Upper lobe of left lung (tissue), 6 donors: ENCODE measurements at places on chromosomes 11 and 22. TPM values are rescaled to one million over a fixed set of nuclear protein-coding genes. Genes with fewer than 3 reads are reported as not detected.

- no peak for DNase-seq
- no peaks in the 10 kb centered on the region for H3K4me1 ChIP-seq
- H3K27me3 ChIP-seq, result no peaks in the 10 kb centered on the region
- no peak overlapping the region for H3K27ac ChIP-seq
- no peak overlapping the region for H3K4me3 ChIP-seq
- H3K36me3 ChIP-seq, result peaks cover 2% of the 10 kb centered on the region
Observed at GRCh38 chr11:124661553-124661952, 12.0 kb downstream of the SIAE start.

GRCh38 chr22:33817512-33818127 is 102.7 kb downstream of the LARGE1 start:
- H3K4me1 ChIP-seq, result no peaks in the 10 kb centered on the region
- H3K36me3 ChIP-seq, result no peaks in the 10 kb centered on the region
- no peaks in the 10 kb centered on the region for H3K27me3 ChIP-seq
- DNase-seq, result no peak
- no peak overlapping the region for H3K27ac ChIP-seq
- no peak overlapping the region for H3K4me3 ChIP-seq

GRCh38 chr11:71169313-71169712 is 83.1 kb downstream of the SHANK2 start:
- H3K4me3 ChIP-seq, result no peak overlapping the region
- H3K27me3 ChIP-seq, result no peaks in the 10 kb centered on the region
- no peak for DNase-seq
- H3K4me1 ChIP-seq, result no peaks in the 10 kb centered on the region
- H3K27ac ChIP-seq, result no peak overlapping the region

DNA sequence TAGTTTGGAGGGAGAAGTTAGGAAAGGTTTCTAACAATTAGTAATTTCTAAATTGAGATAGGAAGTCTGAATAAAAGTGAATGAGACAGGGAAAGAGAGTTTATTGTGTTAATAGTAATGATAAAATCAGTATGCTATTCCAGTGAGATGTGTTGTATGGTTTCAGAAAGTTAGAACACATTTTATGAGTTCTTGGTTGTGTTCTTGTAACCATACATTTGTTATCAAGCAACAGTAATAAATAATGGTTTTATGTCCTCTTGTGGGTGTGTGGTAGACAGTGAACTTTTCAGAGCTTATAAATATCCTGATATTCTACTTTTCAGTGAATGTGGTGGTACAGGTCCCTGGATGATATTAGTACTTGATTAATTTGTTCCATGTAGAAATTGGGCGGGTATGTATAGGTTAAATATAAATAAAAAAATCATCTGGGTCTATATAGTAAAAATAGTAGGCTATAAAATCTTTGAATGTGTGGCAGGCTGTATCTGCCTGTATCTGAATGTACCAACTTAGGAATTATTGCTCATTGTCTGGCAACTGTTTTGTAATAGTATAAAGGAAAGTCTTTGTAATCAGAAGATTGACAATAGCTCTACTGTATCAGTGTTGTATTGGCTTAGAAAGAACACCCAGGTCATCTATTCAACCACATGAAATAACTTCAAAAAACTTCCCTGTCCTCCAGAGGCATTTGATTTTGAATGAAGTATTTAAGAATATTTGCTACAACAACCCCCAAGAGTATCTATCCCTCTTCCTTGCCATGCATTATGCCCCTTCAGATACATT is 54.8 kb downstream of the UVRAG start:
- DNase-seq, result no peak
- no peak overlapping the region for H3K27ac ChIP-seq
- H3K27me3 ChIP-seq, result no peaks in the 10 kb centered on the region

GRCh38 chr11:43359422-43359818 is 700 bp downstream of the TTC17 start:
- peaks cover 21% of the 10 kb centered on the region for H3K4me1 ChIP-seq
- H3K27me3 ChIP-seq, result no peaks in the 10 kb centered on the region
- no peak for DNase-seq
- peak overlapping the region; percentile 67 for H3K4me3 ChIP-seq
- H3K27ac ChIP-seq, result peak overlapping the region; percentile 96
- no peaks in the 10 kb centered on the region for H3K36me3 ChIP-seq

DNA sequence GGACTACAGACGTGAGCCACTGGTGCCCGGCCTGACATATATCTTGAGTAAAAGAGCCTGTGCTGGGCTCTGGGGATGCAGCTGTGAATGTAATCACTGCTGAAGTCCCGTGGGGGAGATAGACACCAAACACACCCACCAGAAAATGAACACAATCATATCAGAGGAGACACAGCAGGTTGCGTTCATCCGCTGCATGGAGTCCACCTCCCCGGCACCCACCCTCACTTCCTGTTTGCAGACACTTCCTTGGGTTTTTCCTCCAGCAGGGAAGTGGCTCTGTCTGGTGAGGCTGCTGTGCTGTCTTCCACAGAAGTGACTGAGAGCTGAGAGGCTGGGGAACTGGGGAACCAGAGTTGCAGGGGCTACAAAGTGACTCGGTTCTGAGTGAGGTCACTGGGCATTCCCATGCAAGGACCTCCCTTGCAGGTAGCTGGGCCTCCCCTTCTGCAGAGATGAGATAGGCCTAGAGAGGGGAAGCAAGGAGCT is 7.2 kb downstream of the MICALL1 start:
- H3K27ac ChIP-seq, result peak overlapping the region; percentile 12
- no peaks in the 10 kb centered on the region for H3K27me3 ChIP-seq
- no peak overlapping the region for H3K4me3 ChIP-seq
- H3K36me3 ChIP-seq, result peaks cover 8% of the 10 kb centered on the region
- peaks cover 10% of the 10 kb centered on the region for H3K4me1 ChIP-seq
- no peak for DNase-seq

DNA sequence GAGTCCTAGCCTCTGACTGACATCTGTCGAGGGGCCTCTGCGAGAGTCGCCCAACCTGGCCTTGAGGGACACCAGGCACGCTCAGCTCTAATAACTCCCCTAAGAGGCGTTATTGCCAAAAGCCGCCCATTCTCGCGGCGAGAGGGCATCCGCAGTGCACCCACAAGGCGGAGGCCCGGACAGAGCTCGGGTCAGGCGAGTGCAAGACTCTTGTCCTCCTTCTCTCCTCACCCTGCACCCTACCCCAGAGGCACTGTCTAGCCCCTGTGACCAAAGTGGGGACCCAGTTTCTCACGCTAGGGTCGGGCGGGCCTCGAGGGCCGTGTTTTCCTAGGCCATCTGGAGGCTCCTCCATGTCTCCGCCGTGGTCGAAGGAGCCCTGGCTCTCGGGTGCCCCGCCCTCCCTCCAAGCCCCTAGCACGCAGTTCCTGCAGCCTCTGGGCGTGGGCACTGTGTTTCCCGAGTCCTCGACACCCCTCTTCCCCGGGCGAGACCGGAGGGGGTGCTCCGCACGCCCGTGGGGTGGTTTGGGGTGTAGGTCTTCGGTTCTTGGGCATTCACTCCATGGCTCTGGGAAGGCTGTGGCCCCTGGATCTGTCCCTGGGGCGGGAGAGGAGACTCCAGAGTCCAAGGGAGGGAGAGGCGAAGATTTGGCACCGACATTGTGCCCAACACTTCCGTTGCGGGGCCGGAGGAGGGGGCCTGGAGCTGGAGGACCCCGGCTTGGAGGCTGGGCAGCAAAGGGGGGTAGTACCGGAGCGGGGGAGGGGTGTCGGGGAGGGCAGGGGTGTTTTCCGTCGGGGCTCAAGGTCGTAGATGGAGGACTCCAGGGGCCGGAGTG is 1.0 kb downstream of the CHRM4 start:
- no peaks in the 10 kb centered on the region for H3K27me3 ChIP-seq
- DNase-seq, result no peak
- no peaks in the 10 kb centered on the region for H3K36me3 ChIP-seq
- peaks cover 39% of the 10 kb centered on the region for H3K4me1 ChIP-seq

TRAPPC4 gene
- total RNA-seq, result 64.5 TPM

LMO1 gene
- 2.1 TPM for total RNA-seq

KDM4E gene
- total RNA-seq, result not detected

SYCE3 gene
- total RNA-seq, result not detected

TRIOBP gene
- total RNA-seq, result 112 TPM

PCF11 gene
- 57.9 TPM for total RNA-seq

OR52A1 gene
- total RNA-seq, result not detected
